ENCODE measurements at places on chromosomes 16 and 17.

DNA sequence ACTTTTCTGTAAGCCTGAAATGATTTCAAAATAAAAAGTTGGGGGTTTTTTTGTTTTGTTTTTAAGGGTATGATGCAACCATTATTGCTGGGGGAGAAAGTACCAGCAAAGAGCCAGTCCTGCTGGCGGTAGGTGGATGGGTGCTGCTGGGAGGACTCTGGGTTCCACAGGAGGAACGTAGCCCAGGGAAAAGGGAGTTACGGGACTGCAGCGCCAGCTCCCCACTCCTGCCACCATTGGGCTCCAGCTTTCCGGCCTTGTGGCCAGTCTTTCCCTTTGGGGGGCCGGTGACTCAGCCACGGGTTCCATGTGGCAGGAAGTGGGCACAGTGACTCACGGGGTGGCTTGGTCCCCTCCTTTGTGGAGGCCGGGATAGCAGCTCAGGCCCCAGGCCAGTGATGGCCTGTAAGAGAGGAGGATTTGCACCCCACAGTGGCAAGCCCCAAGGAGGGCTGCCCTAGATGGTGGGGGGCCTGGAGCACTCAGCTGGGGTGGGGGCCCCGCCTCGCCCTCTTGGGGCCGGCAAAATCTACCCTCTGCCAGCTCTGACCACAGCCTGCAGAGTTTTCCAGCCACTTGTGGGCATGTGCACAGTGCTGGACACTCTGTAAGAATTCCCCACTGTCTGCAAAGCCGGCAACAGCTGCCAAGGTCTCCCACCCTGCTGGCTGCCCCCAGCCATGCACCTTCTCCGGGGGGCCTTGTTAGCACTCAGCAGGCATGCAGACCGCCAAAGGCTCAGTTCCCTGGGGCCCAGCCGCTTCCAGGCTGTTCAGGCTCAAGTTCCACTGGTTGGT lies 30.4 kb downstream of the SOCS3 start:
- no peak for DNase-seq

DNA sequence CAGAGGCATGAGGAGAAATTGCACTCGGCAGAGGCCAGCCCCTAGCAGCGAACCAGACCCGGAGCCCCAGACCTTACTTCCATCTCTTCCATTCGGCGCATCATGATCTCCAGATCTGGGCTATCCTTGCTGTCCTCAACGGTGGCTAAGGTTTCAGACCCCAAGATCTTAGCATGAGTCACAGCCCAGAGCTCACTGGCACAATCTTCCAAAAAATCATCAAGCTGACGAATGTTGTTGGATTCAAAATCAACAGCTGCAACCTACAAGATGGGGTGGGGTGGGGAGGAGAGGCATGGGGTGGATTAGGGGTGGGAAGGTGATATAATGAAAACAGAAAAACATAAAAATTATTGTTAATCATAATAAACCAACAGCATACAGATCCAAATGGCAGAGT lies 39.7 kb upstream of the PITPNM3 start:
- no peak for DNase-seq

- no peak for DNase-seq
Measured at GRCh38 chr16:46898006-46898405, 13.8 kb downstream of the GPT2 start.

DNA sequence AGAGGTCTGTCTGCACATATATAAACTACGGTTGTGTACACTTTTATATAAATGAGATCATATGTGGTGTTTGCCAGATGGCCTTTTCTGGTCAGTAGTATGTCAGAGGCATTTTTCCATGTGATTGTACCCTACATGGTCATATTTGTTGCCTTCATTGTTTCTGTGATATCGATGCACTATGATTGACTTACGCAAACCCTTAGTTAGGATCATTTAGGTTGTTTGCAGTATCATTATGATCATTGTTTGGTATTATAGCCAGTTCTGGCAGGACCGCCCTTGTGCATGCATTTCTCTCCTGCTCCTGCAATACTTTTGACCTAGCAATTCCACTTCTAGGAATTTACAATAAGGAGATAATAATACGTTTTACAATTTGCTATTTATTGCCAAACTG lies 169.1 kb downstream of the MSI2 start:
- DNase-seq = no peak

DNA sequence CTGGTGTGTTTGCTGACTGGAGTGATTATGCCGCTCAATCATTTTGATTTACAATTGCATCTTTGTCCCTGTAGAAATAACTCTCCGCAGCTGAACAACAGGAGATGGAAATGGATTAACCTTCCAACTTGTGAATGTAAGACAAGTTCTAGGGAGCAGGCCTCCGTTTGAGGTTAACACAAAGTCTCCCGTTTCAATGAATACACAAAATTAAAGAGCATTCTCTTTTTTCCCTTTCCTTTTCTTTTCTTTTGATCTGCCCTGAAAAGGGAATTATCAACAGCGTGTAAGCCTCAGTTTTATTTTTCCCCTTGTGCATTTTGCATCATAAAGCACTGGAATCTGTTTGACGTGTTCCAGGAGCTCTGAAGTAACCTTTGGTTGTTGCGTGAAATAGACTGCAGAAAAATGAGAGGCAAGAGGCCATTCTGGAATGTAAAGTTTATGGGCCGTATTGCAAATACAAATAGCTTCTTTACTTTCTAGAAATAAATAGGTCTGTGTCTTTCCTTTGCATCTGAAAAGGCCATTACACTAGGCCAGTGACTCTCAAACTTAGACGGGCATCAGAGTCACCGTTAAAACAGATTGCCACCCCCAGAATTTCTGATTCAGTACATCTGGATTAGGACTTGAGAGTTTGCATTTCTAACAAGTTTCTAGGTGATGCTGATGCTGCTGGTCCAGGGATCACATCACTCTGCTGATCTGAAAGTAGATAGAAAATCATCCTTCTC lies 164.7 kb downstream of the ZNF18 start:
- DNase-seq = no peak

GRCh38 chr17:11644265-11645212 lies 46.3 kb downstream of the DNAH9 start:
- DNase-seq = no peak

DNA sequence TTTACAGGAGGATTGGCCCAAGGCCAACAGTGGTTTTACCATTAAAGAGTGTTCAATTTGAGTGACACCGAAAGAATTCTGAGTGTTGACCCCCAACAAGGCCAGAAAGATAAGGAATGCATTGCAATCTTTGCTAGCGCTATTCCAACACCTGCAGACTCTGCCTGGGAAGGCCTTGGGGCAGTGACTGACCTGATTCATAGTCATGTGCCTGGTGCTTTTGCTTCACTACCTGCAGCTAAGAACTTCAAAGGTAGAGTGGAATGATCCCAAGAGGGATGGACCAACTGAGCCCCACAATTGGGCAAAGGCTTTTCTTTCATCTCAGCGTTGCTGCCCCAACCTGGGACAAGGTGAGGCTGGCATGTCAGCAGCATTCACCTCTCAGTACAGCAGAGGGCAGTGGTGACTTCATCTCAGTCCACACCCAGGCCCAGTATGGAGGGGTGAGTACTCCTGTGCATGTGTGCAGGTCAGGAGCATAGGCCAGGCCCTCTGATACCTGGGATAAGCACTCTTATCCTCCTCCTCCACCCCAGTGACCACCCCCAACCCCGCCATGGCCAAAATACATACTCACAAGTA lies 149.6 kb upstream of the GNAO1 start:
- no peak for DNase-seq
